IMR-90 (cell line): ENCODE measurements at places on chromosomes 12 and 14. TPM values are rescaled to one million over a fixed set of nuclear protein-coding genes. Genes with fewer than 3 reads are reported as not detected.

Gene ZDHHC22
- not detected in 2 replicates for total RNA-seq

- no peaks in the 10 kb centered on the region for H3K36me3 ChIP-seq
- H3K4me1 ChIP-seq, result no peaks in the 10 kb centered on the region
- no peak for DNase-seq
- no peak overlapping the region for H3K27ac ChIP-seq
- peaks cover 86% of the 10 kb centered on the region for H3K27me3 ChIP-seq
Observed at GRCh38 chr12:49953961-49954846, 3.7 kb downstream of the AQP2 start.

DNA sequence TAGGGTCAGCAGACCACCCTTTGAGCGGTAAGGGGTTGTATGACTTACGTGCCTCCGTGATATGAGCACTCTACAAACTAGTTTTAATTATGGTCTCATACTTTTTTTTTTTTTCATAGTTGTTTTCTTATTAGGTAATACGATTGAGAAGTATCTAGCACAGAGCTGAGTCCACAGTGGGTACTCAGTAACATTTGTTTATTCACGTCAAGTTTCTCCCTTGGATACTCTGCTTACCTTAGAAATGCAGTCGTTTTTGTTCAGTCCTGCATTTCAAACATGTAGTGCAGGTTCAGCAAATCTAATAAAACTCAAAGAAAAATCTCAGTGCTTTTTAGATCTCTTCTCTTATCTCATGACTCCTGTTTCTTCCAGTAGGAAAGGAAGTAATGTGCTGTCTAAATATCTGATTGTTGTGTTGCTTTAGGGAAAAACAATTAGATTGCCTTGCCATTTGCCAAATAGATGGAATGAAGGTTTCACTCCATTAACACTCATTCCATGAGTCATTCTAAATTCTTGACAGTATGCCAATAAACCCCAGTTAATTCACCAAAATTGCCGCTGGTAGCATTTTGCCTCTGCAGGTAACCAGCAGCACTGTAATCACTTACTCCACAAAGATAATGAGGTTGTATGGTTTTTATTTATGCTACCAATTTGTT is 118.9 kb downstream of the PTCSC3 start:
- no peak for DNase-seq
- peaks cover 4% of the 10 kb centered on the region for H3K27me3 ChIP-seq
- no peaks in the 10 kb centered on the region for H3K36me3 ChIP-seq
- no peaks in the 10 kb centered on the region for H3K4me1 ChIP-seq
- H3K27ac ChIP-seq, result no peak overlapping the region

GRCh38 chr14:102927878-102928411 is 5.5 kb downstream of the AMN start:
- peak overlapping the region; percentile 42; the same call in 1 of the 2 replicates for H3K4me3 ChIP-seq
- no peak overlapping the region for H3K27ac ChIP-seq

Gene SLC25A47
- total RNA-seq, result not detected in 2 replicates
